ENCODE measurements at places on chromosomes 2 and 18.

DNA sequence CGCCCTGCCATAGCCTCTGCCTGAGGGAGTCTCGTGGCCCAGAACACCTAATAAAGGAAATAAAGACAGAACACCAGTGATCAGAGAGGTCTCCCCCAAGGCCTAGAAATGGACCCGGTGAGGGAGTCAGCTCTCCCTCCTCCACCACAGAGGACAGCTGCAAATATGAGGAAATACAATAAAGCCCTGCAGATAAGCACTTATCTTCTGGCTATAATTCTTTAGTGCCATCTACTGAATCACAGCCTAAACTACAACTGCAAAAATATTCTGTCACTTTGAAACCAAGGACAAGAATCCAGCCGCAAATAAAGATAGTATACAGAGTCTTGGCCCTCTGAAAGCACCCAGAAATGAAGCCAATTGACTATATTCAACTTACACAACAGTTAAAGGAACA is 42.4 kb upstream of the TACR1 start:
- no peak for DNase-seq

DNA sequence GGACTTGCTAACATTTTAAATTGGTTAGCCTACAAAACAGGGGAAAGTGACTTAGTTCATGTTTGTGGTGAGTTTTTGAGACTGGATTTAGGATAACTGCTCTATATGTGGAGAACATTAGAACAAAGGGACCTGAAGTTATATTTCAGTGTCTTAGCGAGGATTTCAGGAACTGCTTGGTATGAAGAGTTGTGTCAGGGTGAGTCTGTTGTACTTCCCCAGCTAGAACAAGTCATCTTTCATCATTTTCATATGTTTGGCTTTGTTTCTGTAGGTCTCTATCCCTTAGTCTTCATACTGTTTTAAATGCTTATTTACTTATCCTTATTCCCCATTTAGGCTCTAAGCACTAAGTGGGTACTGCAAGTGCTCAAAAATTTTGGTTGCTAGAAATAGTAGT is 41.9 kb downstream of the KCMF1 start:
- no peak for DNase-seq

DNA sequence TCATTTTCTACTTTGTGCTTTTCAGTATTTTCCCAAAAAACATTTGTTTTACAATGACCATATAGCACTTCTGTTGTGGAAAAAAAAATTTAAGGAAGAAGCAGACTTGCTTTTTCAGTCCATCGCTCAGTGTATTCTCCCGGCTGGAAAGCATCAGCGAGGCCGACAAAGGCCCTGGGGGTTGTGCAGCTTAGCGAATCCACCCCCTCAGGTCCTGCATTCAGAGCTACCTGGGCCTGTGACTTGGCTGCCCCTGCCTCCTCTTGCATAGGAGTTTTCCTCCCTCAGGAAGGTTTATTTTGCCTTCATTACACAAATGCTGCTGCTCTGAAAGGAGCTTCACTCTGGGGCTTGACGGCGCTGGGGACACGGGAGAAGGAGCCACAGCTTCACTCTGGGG is 244.4 kb upstream of the MGAT5 start:
- no peak for DNase-seq

GRCh38 chr2:181848261-181848886 is 43.2 kb upstream of the ITPRID2 start:
- no peak for DNase-seq

- DNase-seq = no peak
Observed at GRCh38 chr2:208142925-208143799, 2.8 kb downstream of the CRYGB start.

DNA sequence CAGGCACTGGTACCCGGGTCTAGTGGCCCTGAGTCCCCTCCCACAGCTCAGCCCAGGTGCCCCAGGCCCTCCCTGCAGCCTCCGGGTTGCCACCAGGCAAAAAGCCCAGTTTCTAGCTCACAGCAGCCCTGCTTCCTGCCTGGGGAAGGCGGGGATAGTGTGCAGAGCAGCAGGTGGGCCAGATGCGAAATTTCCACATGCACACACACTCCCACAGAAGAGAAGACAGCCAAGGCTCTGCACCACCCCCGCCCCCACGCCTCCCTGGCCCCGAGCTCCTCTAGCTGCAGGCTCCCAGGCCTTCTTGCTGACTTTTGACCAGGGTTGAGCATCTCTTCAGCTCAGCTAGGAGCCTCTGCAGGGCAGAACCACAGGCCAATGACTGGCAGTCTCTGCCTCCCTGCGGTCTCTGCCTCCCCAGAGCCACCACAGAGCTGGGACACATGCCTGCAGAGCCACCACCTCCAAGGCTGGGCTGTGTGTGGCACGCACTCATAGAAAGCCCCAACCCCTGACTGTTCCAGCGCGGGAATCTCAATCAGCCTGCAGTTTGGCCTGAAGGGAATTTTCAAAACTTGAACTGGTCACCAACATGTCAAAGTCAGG is 7.2 kb downstream of the SLC66A2 start:
- no peak for DNase-seq

GRCh38 chr2:133674433-133675331 is 106.4 kb upstream of the NCKAP5 start:
- DNase-seq = peak; percentile 20

DNA sequence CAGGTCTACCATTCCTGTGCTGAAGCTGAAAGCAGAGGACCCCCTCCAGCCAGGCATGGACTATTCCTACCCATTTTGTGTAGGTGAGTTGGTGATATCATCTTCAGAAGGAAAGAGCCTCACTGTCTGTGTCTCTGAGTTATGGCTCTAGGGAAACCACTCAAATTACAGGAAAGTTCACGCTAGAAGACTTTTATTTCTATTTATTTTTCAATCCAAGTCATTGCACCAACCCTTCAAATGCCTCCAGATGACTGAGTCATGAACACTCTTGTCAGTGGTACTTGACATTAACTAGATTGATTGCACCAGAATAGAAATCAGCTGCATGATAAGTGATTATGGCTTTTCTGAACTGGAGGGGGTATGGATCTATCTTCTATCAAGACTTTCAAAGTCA is 338.4 kb downstream of the MBD2 start:
- no peak for DNase-seq
